ENCODE measurements at places on chromosomes 3 and 15. TPM values are rescaled to one million over a fixed set of nuclear protein-coding genes. Genes with fewer than 3 reads are reported as not detected.

DNA sequence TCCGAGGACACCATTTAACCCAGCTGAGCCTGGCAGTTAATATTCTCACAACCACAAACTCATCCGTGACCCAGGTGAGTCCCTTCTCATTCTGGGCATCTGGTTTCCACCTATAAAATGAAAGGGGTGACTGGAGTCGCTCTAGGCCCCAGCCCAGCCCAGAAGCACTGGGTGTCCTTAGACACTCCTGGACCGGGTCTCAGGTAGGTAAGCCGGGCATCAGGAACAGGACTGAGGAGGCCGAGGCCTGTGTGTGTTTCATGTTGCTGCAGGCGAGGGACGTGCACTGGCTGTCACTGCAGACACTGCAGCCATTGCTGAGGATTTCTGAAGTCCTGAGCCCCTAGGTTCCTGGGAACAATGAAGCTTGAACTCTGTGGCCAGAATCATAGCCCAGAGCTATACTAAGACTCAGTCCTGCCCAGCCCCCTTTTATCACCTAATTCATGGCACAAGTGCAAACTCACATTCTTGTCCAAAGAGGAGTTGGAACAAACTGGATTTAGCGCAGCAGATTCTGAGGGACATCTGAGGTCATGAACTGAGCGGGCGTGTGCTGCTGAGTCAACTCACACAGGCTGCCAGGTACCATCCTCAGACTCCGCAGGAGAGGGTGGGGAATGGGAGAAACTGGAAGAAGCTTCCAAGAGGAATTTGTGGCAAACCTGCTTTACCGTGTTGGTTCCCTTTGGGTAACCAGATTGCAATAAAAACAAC lies 184.9 kb downstream of the FAM43A start:
- DNase-seq: no peak

GRCh38 chr3:72382460-72382859 lies 465.8 kb downstream of the SHQ1 start:
- DNase-seq: no peak

GRCh38 chr3:13073326-13074005 lies at the start of gene IQSEC1:
IQSEC1 (minus strand) TSS chr3:13073429; CDS start chr3:13073014, 415 bp downstream.
- DNase-seq: peak; percentile 90

DNA sequence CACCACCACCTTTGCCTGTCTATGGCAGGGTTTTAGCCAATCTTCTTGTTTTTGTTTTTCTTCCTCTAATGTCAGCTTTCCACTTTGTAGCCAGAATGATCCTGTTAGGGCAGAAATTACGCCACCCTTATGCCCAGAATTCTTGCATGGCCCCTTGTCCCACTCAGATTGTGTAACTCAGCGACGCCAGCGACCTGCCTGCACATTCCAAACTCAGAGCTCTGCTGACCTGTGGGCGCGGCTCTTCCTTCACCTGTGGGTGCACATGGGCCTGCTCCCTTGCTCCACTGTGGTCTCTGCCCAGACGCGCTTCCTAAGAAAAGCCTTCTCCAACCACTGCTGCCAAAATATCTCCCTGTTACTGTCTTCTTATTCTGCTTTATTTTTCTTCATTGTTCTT lies 45.0 kb downstream of the MED12L start:
- no peak for DNase-seq

Gene PLA2G4D
- total RNA-seq: not detected

- no peak for DNase-seq
These were observed 224.8 kb downstream of the RPLP1 start for GRCh38 chr15:69677403-69677802.

Gene NTRK3
- total RNA-seq: 0.11 TPM

DNA sequence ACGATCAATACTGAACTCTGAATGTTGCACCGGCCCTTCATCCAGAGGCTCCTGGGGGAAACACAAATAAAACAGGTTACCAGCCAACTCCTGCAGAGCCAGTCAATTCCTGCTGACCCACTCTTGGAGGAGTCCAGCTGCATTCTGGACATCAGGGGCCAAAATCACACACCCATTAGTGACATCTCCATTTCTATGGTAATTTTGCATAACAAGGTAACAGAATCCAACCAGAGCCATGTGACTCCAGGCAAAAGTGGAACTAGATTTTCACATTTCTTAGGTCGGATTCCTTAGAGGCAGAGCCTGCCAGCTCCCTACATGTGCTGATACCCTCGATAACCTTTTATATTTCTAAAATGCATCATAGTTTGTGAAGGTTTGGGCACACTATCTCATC lies 119.2 kb upstream of the CTNNB1 start:
- no peak for DNase-seq

Gene KBTBD8
- 79.9 TPM for total RNA-seq

Gene CHRM5
- total RNA-seq: not detected

Gene ALDH1A3
- not detected for total RNA-seq

DNA sequence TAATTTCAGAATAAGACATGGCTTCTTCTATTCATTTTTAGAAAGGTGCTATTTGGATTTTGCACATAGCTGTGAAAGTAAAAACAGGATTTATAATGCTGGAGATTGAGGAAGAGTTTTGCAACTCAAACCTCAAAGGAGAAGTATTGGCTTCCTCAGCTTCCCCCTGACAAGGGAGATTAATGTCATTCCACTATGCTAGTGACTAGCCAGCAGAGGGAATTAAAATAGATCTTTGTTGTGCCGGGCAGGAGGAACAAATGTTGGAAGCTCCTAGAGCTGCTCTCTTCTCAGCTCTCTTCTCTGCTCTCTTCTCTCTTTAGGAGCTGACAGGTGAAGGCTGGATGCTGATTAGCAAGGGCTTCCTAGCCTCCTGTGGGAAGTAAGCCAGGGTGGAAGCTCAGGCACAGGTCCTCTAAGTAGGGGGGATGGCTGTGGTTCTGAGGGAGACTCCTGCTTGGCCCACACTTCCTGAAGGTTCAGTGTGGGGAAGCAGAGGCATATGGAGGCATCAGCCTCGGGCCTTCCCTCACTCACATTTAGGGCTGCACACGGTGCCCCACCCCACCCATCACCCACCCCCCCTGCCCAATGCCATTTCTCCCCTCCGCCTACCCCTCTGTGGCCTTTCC lies 29.6 kb downstream of the CX3CR1 start:
- no peak for DNase-seq

- DNase-seq: no peak
These were observed 105.4 kb downstream of the SCAPER start for GRCh38 chr15:76799760-76800159.

- peak; percentile 6 for DNase-seq
These were observed 18.1 kb upstream of the SCN10A start for GRCh38 chr3:38834110-38834509.
